ENCODE measurements at places on chromosomes 12 and 14.

- no peak for DNase-seq
Measured at GRCh38 chr12:107362960-107363359, 269.6 kb upstream of the CRY1 start.

DNA sequence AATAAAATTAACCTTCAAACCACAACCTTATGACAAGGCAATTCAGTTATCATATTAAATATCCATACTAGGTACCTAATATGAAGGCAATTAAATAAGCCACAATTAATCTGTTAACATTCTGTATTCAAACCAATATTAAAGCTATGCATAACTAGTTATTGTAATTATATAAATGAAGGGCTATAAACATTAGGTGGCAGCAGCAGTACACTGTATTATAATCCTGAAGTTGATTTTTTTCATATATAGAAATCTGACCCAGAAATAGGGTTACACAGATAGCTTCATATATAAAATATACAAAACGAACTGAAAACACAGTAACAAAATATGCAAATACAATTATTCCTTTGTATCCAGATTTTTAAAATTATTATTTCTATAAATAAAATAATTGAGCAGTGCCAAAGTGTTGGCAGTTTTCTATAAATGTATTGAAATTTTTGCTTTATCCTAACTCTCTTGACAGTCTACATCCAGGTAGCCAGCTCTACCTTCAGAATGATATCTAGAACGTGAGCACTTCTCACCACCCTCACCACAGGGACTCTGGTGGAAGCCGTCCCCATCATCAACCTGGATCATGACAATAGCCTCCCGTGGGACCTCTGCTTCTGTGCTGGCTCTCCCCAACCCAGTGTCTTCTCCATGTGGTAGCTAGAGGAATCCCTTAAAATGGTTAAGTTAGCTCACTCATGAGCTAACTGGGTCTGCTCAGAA lies 136.2 kb downstream of the MED13L start:
- DNase-seq: no peak

GRCh38 chr12:109735825-109736551 lies 22.4 kb downstream of the FAM222A start:
- DNase-seq: no peak

DNA sequence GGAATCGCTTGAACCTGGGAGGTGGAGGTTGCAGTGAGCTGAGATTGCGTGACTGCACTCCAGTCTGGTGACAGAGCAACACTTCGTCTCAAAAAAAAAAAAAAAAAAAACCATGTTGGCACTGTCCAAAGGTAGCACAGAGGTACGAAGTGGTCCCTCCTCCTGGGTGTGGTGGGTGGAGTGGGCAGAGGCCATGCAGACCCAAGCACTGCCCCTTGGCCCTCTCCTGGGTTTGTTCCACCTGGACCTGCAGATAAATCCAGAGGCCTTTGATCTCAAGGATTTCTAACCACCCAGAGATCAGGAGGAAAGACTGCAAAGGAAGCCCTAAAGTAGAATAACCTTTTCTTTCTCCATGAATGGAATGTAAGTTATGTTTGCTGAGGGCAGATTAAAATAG lies 8.7 kb upstream of the GALNT6 start:
- DNase-seq: no peak

DNA sequence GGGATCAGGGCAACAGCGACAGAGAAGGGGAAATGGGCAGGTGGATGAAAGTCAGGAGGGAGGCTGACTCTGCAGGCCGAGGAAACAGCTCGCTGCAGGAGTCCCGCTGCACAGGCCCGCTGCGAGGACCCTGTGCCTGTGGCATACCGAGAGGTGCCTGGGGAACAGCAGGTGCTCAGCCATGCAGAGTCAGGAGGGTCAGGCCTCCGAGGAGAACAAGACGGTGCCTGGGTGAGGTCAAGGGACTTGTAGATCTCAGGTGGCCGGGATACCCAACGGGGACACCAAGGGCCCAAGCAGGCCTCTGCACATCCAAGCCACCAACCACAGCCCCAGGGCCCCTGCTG lies 67.5 kb downstream of the NCOR2 start:
- no peak for DNase-seq

DNA sequence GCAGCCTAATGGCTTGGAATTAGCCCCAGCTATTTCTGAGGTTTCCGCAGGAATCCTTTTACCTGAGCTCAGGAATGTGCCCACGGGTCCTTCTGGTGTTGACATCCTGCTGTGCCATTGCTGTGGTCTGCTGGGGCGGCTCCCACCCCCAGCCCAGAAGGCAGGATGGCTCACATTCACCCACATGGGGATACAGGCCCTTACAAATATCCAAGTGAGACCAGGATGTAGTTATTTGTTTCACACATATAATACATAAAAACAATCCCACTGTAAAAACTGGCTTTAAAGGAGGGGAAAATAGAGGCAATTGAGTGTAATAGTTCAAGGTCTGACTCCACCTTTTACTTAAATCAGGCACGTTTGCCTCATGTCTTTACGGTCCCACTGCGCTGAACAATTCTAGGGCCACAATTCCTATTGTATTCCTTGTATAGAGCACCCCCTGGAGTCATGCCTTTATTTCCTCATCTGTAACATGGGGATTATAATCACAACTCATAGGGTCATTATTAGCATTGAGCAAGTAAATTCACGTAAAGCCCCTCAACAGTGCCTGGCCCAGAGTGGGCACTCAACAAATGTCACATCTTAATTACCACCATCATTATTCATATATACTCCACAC lies 57.2 kb upstream of the FICD start:
- no peak for DNase-seq

DNA sequence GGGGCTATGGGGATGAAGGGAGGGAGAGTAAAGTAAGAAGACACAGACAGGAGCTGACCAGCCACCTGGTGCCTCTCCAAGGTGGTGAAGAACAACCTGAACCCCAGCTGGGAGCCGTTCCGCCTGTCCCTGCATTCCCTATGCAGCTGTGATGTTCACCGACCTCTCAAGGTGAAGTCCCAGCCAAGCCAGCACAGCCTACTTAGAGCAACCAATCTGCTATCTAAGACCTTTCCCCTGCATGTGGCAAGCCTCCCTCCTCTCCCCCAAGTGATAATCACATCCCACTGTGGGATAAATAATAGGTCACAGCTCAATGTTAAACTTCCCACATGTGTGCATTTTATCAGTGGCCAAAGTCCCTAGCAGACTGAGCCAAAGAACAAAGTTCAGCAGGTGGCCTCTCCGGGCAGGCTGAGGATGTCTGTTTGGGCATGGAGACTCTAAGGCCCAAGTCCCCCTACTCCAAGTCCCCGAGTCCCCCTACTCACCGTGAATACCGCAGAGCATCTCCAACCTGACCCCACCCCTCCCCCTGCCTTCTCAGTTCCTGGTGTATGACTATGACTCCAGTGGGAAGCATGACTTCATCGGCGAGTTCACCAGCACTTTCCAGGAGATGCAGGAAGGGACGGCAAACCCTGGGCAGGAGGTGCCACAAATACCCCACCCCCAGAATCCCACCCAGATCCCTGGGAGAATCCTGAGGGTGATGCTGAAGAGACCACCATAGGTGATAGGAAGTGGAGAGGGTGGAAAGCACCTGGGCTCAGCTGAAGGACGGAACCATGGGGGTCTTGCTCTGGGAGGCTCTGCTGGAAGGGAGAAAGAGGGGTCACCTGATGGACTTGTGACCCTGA lies 3.5 kb downstream of the CPNE6 start:
- DNase-seq: no peak

DNA sequence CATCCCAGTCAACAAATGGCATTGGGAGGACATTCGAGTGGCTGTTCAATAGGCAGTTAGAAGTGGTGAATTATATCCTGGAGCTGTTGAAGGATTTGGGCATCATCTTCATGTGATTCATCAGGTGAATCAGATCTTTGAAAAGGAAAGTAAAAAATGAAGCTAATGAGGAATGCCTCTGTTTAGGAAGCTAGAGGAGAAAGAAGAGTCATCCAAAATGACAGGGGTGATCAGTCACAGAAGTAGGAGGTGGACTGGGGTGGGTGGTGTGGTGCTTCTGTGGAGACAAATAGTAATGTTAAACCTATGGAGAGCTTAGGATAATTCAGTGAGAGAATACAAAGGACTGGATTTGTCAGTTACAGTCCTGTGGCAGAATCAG lies 32.7 kb downstream of the DIP2B start:
- DNase-seq: no peak

DNA sequence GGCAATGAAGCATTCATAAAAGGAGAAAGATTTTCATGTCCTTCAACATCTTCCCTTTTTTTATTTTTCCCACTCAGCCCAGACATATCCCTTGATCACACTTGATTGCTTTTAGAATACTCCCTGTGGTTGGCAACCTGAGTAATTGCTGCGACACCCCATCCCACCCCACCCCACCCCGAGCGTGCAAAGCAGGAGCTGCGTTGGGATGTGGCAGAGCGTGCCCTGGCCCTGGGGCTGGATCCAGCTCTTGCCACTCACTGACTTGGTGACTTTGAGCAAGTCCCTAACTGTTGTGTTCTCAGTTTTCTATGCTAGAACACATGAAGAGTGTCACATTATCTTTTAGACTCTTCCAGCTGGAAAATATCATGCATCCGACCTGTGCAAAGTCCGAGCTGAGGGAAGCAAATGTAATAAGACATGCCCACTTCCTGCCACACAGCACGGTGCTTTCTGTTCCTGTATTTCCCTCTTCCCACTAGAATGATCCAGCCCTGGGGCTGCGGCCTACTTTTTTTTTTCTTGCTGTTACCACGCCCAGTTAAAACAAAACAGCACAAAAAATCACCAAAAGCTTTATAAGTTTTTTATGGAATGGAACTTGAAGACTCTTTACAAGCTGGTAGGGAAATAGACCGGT lies 4.0 kb downstream of the ASCL4 start:
- DNase-seq: no peak

- no peak for DNase-seq
Measured at GRCh38 chr14:95323361-95323760, 3.7 kb upstream of the CLMN start.

GRCh38 chr12:128534906-128535305 lies 267.9 kb downstream of the TMEM132C start:
- no peak for DNase-seq

- no peak for DNase-seq
Measured at GRCh38 chr12:76556368-76556767, 3.2 kb downstream of the OSBPL8 start.

DNA sequence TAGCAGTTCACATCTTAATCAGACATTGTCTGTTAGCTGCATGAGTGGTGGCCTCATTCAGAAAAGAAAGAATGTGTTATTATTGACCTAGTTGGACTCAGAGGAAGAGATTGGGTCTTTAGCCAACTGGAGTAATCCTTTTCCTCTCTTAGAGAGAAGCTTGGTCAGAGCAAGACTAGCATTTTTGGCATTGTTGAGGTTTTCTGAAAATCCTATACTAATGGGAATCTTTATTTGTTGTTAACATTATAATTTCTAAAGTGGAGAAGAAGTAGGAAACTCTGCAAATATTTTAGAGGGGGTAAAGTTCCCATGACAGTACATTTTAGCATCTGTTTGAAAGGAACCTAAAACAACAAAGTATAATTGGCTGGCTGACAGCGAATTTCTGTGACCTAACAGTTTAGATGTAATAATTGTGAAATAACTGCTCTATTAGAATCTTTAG lies 9.7 kb downstream of the TOX4 start:
- DNase-seq: no peak

DNA sequence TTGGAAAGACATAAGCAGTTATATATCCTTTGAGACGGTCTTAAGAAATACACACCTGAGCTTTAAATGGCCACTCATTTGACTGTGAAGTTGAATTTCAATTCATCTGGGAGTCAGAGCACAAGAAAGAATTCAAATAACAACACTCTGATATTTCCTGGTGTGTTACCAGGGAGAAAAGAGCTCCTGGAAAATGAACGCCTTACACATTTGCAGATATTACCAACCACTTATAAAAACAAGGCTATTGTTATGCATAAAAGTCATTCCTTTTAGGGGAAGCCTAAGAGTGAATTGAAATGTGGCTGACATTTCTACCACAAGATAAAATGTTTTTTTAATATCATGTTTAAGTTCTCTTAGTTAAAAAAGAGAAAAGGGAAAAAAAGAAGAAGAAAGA lies 229.2 kb upstream of the PLEKHG7 start:
- DNase-seq: no peak

DNA sequence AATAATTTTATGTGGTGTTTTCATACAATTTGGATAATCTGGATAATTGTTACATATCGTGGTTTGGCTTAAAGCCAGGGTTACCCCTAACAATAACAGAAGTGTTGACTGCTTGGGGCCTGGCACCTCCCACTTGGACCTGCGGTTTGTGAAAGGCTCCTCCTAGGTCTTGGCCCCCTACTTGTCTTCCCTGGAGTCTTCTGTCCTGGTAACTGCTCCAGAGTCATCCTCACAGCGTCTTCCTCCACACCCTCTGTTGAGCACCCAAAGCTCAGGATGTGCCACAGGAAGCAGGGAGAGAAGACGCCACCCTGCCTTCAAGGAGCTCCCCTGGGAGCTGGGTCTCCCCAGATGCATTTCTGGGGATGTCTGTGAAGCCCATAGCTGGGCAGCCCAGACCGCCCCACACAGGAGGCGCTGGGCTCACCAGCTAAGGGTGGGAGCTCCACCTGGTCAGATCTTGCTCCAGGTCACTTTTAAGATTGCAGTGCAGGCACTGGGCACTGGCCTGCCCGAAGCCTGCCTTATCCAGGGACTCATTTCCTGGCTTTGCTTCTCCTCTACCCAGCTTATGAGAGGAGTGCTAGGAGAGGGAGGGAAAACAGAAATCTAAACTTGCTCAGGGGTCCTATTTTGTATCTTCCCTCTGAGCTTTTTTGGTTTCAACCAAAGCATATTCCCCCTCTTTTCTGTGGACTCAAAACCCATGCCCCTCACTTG lies 98.2 kb downstream of the ZFP36L1 start:
- no peak for DNase-seq

DNA sequence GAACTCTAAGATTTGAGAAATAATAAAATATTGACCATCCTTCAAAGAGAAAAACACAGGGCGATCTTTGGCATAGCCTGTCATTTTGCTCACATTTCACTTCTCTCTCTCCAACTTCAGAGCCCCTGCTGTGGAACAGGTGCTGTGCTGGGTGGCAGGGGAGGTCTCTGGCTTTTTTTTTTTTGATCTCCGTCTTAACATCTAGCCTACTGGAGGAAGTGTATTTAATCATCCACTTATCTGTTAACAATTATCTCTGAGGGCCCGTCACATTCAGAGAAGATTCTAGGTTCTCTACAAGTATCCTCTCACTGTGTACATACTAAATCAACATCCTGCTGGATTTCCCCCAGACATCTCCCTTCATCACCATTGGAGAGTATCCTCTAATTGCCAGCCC lies 34.1 kb downstream of the CHST11 start:
- no peak for DNase-seq

- no peak for DNase-seq
Measured at GRCh38 chr12:90299666-90300065, 591.0 kb upstream of the ATP2B1 start.

Measured in stimulated activated CD4-positive, alpha-beta T cell treated with anti-CD3 and anti-CD28 coated beads, Interleukin-15, amount 100 ng/mL, for 1 hour (primary cell).